ENCODE measurements at places on chromosomes 1 and 21.

GRCh38 chr1:231866392-231867331 lies 240.1 kb downstream of the DISC1 start:
- DNase-seq, result peak; percentile 13

- no peak for DNase-seq
Observed at GRCh38 chr1:147676311-147677085, 6.2 kb upstream of the ACP6 start.

- DNase-seq, result no peak
Observed at GRCh38 chr1:116971258-116971860, 30.2 kb upstream of the CD101 start.

- DNase-seq, result no peak
Observed at GRCh38 chr1:228853191-228853590, 117.9 kb downstream of the RHOU start.

- no peak for DNase-seq
Observed at GRCh38 chr1:23964235-23964668, 4.6 kb downstream of the PNRC2 start.

DNA sequence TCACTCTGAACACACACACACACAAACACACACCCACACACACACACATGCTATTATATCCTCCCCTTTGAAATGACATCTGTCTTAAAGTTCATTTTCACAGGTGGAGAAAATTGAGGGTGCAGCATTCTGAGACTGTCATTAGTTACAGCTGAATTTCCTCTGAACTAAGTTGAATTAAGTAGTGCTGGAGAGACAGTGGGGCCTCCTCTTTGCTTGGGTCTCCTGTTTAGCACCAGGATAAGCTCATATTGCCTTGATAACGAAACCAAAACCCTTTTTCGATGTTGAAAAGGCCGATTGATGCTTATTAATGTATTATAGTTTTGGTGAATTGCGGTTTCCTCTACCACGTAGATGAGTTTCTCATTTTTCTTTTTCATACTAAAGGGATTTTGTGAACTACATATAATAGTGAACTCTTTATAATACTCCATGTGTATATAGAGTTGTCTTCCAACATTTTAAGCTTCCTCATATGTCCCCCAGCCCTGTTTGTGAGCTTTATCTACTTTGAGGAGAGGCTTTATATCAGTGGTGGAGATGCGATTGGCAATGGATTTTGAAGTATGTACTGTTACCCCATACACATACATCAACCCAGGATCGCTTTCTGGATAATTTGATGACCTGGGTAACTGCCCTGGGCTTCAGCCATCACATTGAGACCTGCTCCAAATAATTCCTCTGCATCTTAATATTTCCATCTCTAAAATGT lies 17.4 kb downstream of the DYNLT5 start:
- DNase-seq, result no peak

DNA sequence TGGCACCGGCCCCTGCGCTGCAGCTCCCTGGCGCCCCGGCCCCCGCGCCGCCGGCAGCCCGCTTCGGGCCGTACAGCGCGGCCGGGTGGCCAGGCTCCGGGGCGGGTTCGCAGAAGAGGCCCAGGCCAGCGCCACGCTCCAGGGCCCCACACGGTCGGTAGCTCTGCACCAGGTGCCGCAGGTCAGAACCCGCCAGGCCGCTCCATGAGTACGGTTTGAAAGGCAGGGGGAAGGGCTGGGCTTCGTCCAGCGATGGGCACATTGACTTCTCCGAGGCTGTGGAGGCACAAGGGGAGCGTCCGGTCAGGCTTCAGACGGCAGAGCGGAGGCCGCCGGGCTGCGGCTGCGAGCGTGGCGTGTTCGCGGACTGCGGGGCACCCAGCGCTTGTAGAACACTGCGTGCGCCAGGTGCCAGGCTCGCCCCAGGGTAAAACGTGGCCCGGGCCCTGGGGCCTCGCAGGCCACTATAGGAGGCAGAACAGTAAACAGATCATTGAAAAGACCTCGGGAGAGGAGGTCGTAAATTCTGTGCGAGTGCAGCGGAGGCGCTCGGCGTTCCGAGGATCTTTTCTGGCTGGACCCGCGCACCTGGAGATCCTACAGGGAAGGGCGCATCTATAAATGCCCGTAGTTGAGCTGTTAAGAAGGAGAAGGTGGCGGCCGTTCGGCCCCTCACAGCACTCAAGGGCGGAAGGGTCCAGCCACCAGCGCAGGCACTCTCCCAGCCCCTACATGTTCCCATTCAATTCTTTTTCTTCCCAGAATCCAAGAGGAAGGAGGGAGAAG lies 5.7 kb downstream of the GFI1 start:
- DNase-seq, result no peak
